ENCODE measurements at places on chromosomes 7 and 10.

DNA sequence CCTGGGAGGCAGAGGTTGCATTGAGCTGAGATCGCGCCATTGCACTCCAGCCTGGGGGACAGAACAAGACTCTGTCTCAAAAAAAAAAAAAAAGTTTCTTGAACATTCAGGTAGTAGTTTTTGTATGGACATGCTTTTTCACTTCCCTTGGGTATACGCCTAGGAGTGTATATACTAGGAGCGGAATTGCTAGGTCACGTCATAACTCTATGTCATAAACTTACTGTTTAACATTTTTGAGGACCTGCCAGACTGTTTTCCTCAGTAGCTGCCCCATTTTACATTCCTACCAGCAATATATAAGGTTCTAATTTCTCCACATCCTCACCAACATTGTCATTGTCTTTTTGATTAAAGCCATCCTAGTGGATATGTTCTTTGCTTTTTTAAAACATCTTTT is 51.6 kb downstream of the MKI67 start:
- no peak for DNase-seq

GRCh38 chr7:33814400-33814799 is 90.9 kb upstream of the BMPER start:
- DNase-seq = no peak

DNA sequence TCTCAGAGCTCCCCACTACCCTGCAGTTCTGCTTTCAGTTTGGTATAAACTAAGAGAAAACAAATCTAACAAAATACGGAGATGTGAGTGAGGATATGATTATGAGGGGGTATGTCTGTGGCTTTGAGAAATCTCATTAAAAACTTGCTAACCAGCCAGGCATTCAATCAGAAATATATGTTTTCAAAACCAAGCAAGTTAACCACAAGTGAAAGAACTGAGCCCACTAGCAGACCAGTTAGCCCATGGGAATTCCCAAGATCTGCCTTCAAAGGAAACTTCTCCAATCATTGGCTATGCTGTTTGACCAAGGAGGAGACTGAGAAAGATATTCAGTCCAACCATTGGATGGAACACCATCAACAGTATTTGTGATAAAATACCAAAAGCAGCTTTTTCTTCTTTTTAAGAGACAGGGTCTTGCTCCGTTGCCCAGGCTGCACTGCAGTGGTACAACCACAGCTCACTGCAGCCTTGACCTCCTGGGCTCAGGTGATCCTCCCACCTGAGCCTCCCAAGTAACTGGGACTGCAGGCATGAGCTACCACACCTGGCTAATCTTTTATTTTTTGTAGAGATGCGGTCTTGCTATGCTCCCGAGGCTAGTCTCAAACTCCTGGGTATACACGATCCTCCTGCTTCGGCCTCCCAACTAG is 41.2 kb downstream of the FGFR2 start:
- DNase-seq = no peak

DNA sequence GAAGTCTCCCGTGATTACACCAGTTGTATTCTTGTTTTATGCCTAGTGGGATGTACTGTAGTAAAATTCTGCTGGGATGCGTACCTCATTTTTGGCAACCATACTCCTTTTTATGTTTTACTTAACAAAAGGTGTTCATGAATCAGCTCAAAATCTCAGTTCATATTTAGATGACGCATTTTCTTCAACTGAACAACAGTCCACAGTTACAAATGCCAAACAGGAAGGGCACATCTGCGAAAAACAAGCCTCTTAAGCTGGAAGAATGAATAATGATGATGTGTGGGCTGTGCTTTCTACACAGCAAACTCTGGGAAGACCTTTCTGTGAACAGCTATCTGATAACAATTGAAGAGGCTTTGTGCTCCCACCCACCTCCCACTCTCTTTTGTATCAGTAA is 68.4 kb upstream of the NRBF2 start:
- DNase-seq = no peak

- no peak for DNase-seq
Measured at GRCh38 chr10:127142856-127143255, 53.5 kb downstream of the INSYN2A start.

- DNase-seq = no peak
Measured at GRCh38 chr10:120042705-120043104, 150.2 kb downstream of the SEC23IP start.

GRCh38 chr10:132292287-132293200 is 15.2 kb downstream of the STK32C start:
- DNase-seq = no peak

DNA sequence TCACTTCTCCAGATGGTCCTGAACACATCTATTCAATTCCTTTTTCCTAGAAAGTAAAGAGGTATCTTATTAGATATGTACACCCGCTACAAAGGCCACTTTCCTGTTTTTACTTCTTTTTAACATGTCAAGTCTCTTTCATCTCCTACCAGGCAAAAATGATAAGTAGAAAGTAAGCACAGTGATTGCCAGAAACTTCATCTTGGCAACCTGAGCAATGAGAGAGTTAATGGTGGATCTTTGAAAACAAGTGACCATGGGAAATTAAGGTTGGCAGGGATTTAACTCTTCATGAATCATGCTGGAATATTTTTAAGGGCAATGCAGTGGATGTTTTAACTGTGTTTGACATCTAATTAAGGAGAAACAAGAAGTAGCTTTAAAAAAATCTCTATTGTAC is 2.7 kb downstream of the SEMA3A start:
- DNase-seq = no peak

DNA sequence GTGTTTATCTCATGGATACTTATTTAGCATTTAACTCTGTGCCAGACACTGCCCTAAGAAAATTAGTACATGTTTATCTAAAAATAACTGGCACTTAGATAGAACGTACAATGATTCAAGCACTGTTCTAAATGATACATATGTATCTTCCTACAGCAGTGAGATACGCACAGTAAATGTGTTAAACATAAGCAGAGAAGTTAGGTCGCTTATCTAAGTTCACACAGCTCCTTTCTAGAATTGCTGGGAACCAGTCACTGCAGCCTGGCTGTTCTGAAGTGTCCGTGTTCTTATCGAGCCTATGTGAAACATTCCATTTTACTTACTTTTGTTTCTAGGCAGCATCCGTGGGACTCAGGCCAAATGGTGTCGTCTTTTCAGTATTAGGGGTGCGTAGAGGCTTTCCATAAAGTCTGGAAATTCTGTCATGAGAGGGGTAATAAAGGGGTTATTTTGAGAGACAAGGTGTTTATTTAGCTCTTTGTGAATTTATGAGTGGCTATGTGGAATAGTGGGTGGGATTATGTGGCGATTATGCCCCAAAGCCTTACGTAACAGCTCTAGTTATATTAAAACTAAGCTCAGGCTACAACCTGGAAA is 186.9 kb downstream of the SND1 start:
- DNase-seq = no peak

DNA sequence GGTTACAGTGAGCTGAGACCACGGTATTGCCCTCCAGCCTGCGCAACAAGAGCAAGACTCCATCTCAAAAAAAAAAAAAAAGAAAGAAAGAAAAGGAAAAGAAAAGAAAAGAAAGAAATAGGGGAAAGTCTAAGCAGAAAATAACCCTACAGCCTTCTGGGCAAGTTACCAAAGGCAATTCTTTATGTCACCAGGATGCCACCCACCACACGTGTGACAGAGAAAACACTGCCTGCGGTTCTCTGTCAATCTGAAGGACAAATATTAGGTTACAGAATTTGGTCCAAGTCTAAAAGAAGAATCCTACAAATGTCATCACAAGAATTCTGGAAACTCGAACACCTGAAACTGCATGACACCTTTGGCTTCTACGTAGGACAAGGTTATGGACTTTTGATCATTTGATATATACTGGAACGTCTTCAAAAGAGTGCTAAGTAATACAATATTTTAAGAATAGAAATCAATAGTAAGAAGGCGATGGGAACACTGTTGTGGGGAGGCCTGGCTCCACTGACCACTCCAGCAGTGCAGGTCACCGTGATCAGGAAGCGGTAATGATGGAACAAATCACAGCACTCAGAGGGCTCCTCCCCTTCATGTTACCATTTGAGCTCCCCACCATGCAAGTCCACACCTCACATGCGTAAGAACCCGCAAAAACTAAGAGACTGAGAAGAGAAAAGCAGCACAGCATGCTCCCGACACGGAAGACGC is 75.8 kb downstream of the MAD1L1 start:
- DNase-seq = no peak

- DNase-seq = no peak
Measured at GRCh38 chr7:127755521-127755920, 103.5 kb downstream of the SND1 start.

GRCh38 chr10:7084280-7085005 is 326.4 kb downstream of the SFMBT2 start:
- no peak for DNase-seq

DNA sequence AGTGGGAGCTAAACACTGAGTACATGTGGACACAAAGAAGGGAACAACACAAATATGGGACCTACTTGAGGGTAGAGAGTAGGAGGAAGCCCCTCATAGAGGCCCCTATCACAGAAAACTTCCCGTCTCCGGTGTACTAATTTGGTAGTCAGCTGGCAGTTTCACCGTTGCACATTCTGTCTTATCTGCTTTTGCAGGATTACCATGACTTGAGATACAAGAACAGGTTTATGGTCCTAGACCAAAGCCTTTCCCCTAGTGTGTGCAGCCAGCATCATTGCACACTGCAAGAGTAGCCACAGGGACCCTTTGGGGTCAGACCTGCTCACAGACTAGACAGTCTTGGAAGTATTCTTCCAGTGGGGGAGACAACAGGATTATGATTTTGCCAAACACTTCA is 5.9 kb upstream of the IFIT1B start:
- DNase-seq = no peak

DNA sequence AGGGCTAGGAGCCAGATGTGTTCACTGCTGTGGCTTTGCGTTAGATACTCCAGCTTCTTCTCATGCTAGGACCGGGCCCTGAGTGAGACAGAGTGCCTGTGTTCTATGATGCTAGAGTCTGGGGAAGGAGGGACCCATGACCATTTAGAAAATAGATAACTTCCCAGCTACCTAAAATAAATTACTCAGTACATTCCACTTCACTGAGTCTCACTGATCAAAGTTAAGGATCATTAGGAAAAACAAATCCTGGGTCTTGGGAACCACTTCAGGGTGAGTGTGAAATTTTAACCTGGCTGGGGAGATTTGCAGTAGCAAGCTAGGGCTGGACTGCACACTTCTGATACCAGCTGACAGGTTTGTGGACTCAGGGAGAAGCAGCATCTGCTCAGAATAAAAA is 138.1 kb downstream of the EMX2 start:
- DNase-seq = no peak

- DNase-seq = no peak
Measured at GRCh38 chr7:3927446-3928110, 626.5 kb downstream of the SDK1 start.

DNA sequence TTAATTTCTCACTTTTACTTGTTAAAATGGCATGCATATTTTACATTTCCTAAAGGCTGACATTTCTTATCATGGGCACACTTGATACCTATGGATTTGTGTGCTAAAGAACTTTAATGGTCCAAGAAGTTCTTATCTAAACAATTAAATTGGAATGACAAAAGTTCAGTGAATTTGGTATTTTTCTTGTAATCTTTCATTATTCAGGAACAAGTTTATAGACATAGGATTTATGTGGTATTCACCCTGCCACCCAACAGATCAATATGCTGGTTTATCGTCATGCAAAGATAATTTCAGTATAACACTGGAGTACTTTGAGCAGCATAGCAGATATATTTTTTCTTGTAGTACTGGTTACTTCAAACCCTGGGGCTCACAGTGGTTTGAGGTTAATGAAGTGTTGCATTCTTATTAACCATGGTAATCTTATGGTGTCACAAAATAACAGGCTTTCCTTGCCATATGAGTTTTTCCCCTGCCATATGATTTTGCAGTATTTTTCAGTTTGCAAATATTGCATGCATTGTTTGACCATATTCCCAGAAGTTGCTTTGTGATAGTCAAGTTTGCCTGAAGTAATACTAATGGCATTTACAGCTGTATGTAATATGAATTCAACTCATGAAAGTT is 148.8 kb downstream of the PPP1R9A start:
- no peak for DNase-seq

DNA sequence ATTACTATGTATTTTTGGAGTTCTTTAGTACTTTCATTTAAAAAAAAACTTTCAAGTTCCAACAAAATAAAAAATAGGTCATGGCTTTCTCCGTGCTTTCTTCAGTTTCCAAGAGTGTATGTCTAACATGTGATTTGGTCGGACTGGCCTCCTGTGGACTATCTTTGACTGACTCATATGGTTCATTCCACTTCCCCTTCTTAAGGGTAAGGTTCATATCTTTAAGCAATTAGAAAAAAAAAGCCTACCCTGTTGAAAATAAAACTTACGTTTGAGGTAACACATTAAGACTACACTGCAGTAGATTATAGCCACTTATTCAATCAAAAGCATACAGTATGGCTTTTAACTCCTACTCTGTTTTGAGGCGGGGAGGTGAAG is 112.8 kb upstream of the AHR start:
- DNase-seq = no peak

- DNase-seq = no peak
Measured at GRCh38 chr7:27942711-27943110, 202.7 kb downstream of the TAX1BP1 start.

GRCh38 chr10:76071653-76072365 is 640.4 kb downstream of the LRMDA start:
- DNase-seq = no peak

DNA sequence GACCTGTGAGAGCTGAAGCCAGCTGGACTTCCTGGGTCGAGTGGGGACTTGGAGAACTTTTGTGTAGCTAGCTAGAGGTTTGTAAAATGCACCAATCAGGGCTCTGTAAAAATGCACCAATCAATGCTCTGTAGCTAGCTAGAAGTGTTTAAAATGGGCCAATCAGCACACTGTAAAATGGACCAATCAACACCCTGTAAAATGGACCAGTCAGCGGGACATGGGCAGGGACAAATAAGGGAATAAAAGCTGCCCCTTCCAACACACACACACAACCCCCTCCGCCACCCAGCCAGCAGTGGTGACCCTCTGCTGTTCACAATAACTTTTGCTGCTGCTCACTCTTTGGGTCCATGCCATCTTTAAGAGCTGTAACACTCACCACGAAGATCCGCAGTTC is 7.1 kb downstream of the ZNF511 start:
- no peak for DNase-seq

- DNase-seq = no peak
Measured at GRCh38 chr7:22120391-22121053, 174.8 kb upstream of the CDCA7L start.

DNA sequence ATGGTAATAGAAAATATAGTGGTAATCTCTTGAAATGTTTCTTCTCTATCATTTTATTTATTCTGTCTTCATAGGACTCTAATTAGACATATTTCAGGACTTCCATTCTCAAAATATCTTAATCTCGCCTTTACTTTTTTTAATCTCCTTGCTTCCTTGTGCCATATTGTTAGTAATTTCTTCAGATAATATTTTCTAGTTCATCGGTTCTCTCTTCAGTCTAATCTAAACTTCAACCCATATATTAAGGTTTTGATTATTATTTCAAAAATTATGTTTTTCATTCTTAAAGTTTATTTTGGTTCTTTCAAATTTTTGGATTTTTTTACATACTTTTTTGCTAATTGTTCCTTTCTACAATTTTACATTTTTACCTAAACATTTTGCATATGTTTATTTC is 237.9 kb upstream of the DGKB start:
- DNase-seq = no peak

GRCh38 chr10:101629837-101630632 is 41.9 kb downstream of the DPCD start:
- DNase-seq = no peak
